ENCODE measurements at places on chromosomes 3 and 15.

- no peak for DNase-seq
These were observed 325.1 kb upstream of the THBS1 start for GRCh38 chr15:39255760-39256159.

- peak; percentile 47 for DNase-seq
These were observed 226.6 kb upstream of the AZI2 start for GRCh38 chr3:28575100-28575745.

DNA sequence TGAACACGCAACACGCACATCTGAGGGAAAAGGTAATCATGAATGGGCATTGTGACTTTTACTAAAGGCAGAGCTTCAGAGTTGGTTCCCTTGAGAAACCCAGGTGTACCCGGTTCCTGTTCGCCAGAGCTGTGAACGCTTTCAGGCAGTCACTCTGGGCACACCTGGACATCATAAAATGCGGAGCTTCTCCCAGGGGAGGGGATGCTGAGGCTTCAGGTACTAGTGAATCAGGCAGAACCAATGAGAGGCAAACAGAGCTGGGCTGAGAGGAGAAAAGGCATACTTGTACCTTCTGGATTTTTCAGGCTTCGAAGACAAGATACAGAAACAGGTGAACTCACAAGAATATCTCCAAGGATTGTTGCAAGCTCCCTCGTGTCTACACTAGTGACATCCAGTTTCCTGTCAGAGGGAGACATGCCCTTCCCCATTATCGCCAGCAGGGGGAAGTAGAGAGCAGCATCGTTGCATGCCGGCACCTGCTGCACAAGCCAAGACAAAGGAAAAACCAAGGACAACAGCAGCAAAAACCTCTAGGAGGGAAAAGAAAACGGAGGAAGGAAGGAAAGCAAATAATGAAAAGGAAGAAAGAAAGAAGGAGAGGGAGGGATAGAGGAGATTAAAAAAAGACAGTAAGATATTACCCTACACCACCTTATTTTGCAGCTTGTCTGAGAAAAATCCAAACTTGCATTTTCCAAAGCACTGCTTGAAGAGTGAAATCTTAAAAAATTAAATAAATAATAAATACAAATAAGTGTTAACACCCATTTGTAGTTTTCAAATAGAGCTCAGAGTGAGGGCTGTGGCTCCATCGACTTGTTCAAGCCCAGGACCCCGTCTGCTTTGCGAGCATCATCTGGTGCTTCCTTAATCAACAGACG is 2.0 kb downstream of the AHSG start:
- DNase-seq, result peak; percentile 70

DNA sequence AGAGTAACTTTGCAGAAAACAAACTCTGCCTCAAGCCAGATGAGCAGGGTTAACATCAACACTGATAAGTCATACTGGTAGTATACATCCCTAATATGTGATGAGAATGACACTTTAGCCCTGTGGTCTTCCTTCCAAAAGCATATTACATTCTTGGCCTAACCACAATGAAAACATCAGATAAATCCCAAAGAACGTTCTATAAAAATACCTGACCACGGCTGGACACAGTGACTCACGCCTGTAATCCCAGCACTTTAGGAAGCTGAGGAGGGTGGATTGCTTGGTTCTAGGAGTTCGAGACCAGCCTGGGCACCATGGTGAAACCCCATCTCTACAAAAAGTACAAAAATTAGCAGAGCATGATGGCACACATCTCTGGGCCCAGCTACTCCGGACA is 4.7 kb downstream of the TMCC1 start:
- no peak for DNase-seq

DNA sequence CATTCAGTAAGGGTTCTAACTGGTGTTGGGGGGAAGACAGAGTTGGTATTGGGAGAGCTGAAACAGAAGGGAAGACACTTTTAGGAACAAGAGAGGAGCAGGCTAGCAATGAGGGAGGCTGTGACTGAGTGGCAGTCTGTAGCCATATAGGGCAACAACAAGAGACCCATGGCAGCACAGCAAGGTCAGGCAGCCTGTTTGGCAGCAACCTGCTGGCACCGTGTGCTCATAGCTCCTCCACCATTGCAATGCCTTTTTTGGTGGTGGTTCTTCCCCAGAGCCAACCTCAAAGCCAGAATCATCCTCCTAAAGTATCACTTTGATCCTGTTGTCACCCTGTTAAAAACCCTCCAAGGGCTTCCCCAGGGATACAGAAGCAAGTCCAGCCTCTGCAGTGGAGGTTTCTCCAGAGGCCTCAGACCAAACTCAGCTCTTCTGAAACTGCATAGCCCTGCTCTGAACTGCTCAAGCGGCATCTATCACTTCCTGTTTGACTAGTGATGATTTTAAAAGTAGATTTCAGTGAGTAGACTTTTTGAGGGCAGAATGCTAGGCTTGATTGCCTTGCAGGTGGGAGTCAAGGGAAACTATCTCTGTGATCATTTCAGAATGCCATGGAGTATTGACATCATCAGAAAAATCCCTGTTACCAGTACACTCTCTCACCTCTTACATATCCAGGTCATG is 176.9 kb downstream of the STAC start:
- DNase-seq, result no peak

DNA sequence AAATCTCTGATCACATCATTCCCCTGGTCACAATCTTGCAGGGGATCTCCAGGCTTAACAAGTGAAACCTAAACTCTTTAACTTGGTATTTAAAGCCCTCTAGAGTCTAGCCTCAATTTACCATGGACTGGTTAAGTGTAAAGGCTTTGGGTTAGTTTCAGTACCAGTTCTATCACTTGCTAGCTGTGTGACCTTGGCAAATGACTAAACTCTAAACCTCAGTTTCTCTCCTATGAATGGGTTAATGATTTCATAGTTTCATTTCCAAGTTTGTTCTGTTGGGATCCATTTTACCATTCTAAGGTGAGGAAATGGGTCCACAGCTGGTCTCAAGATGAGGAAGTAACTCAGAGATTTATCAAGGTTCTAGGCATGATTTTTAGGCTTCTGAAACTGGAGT is 38.8 kb upstream of the TIMP4 start:
- DNase-seq, result no peak

- no peak for DNase-seq
These were observed 3.4 kb downstream of the TMCC1 start for GRCh38 chr3:129890125-129890524.

DNA sequence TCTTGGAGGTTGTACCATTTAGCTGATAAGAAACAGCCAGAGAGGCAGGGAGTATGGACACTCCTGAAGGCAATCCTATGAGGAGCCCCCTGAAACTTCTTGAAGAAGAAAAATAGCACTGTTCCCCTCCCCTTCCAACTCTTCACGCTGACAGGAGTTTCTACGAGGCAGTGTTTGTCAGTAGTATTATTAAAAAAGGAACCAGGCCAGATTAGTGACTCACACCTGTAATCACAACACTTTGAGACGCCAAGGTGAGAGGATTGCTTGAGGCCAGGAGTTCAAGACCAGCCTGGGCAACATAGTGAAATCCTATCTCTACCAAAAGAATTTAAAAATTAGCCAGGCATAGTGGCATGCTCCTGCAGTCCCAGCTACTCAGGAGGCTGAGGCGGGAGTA is 38.7 kb downstream of the WWTR1 start:
- no peak for DNase-seq

DNA sequence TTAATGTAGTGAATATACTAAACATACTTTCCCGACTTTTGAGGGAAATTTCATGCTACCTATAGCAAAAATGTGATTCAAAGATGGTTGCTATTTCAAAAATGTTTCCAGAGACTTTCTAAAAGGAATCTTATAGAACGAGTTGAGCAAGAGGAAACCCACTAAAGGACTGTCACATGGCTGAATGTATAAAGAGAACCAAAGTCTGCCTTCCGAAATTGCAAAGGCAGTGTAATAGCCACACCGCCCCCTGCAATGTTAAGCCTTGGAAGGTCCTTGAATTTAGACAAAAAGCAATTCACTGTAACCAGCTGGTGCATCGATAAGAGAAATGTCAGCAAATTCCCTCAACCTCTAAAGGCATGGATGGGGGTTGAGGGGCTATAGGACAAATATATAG is 142.8 kb downstream of the CHL1 start:
- DNase-seq, result no peak

DNA sequence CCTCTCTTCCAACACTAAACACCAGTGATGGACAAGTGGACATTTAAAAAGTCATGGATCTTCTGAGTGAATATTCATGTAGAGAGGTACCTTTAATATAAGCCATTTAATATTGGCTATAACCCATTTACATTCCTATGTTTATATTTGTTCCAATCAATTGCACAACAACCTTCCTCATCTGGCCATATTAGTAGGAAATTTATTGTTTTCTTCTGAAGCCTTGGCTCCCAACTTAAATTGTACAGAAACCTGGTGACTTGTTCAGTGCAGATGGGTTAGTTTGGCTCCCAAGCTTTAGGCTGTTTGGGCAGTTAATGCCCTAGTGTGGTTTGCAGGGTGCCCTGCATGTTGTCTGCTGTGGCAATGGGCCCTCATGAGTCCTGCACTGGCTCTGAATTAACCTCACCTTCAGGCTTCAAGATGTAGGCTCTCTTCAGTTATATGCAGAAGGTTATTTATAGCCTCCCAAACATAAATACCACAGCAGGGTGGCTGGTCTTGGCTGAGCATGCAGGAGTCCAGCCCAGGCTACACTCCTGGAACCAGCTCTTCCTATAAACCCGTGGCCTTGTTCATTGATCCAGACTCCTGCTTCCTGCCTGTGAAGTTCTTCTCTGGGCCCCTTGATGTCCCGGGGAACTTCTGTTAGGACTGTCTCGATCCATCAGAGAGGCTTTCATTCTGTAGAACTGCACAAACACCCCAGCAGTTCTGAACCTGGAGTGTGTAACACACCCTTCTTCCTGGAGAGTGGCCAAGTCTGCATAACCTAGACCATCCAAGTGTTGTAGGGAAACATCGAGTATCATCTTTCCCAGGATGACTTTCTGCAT is 57.0 kb downstream of the DUT start:
- DNase-seq, result no peak

DNA sequence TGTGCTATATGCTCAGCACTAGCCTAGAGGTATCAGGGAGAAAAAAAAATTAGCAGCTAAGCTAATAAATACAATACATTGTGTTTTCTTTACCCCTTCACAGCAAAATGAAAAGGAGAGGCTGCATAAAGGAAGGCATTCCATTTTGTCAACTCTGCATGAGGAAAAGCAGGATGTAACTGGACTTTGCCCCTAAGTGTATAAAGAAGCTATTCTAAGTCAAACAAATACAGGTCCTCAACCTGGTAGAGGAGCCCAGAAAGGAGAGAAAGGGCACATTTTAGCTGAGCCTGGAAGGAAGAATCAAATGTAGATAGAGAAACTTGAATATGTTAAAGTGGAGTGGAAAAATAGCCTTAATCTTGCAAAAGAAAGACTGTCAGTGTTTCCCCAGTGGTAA is 89.0 kb upstream of the SPRED1 start:
- DNase-seq, result no peak

- peak; percentile 32 for DNase-seq
These were observed 186.5 kb downstream of the FOXP1 start for GRCh38 chr3:71397046-71397445.

DNA sequence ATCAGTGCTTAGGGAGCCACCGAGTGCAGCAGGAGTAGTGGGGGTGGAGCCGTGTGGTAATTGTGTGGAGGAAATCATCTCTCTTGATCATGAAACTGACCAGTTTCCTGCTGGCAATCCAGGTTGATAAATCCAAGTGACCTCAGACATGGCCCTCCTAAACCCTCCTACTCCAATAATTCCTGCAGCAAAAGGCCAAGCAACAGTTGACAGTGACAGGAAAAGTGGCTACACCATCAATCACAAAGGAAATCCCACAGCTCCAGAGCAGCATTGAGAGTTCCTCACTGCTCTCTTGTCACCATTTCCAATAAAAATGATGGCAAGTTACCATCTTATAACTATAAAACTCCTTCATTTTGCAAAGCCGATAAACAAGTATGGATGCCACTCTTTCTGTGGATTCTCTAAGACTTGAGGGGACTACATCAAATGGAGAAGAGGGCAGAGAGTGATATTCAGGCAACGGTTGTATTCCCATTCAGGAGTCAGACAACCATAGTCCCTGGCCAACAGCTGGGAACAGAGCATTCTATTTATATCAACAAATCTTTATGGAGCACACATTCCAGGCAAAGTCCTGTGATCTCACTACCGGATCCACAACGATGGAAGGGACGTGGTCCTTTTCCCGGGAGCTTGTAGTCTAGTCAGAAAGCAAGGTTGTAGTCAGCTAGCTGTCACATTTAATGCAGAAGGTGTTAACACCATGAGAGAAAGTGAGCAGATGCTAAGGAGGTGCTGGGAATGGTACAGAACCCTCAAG is 312.5 kb upstream of the CTNNB1 start:
- no peak for DNase-seq

DNA sequence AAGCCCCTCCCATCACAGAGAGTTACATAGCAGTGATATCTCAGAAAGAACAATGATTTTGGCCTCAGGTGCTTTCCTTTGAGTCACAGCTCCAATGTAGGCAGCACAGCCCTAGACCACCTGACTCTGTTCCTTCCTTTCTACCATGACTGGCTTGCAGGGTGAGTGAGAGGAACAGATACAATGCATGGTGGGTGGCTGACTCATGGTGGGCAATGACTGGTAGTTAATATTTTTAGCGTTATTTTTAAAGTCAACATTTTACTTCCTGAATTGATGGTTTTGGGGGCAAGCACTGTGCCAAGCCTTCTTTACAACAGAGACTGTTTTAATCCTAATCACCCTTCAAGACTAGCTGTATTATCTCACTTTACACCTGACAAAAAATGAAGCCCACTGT is 32.8 kb upstream of the ST3GAL6 start:
- DNase-seq, result no peak
